Neural crest cell (in vitro differentiated cells): ENCODE measurements at places on chromosomes 7 and 10. TPM values are rescaled to one million over a fixed set of nuclear protein-coding genes. Genes with fewer than 3 reads are reported as not detected.

DNA sequence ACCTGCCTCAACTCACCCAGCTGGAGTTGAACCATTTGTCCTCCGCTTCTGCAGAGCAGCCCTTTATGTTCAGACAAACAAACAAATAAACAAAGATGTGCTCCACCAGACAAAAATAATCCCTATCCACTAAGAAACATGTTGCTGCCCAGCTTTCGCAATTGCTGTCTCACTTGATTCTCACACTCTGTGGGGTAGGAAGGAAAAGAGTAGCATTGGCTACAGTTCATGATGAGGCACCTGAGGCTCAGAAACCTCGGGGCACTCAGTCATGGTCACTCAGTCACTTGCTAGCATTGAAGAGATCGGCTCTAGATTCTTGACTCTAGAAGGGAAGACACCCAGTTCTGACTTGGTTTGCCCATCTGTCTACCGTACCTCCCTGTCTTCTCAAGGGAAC is 88.0 kb upstream of the ZMIZ1 start:
- H3K27me3 ChIP-seq, result peaks cover 2% of the 10 kb centered on the region
- no peak overlapping the region for H3K4me3 ChIP-seq
- no peak for DNase-seq
- H3K36me3 ChIP-seq, result no peaks in the 10 kb centered on the region

NACAD gene
- 7.2 and 9.7 TPM in 2 replicates for total RNA-seq

WEE2 gene
- not detected in 2 replicates for total RNA-seq

DNA sequence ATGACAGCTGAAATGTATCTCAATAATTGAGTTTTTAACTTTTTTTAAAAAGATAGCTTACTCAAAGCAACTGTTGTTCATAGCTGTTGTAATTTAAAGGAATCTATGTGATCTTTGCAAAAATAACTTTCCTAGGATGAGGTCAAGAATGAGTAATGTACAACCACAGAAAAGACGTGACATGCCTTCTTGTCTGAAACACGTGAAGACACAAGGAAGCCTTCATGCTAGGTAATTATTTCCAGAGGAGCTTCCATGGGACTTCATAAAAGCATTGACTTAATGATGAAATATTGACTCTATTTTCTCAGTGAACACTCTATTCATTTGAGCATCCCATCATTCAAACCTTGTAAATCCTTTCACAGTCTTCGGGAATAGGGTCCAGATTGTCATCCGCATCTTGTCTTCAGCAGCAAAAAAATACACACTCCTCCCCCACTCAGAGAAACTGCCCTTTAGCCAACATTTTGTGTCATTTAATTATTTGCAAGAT is 528.0 kb downstream of the NRG3 start:
- peaks cover 45% of the 10 kb centered on the region for H3K27me3 ChIP-seq
- H3K4me3 ChIP-seq, result no peak overlapping the region
- H3K4me1 ChIP-seq, result peaks cover 7% of the 10 kb centered on the region
- DNase-seq, result no peak
- no peak overlapping the region for H3K27ac ChIP-seq

- DNase-seq, result no peak
- peaks cover 4% of the 10 kb centered on the region for H3K4me1 ChIP-seq
- no peaks in the 10 kb centered on the region for H3K36me3 ChIP-seq
- H3K27ac ChIP-seq, result no peak overlapping the region
- H3K27me3 ChIP-seq, result no peaks in the 10 kb centered on the region
Measured at GRCh38 chr10:128489324-128490247, 363.4 kb upstream of the MKI67 start.

DNA sequence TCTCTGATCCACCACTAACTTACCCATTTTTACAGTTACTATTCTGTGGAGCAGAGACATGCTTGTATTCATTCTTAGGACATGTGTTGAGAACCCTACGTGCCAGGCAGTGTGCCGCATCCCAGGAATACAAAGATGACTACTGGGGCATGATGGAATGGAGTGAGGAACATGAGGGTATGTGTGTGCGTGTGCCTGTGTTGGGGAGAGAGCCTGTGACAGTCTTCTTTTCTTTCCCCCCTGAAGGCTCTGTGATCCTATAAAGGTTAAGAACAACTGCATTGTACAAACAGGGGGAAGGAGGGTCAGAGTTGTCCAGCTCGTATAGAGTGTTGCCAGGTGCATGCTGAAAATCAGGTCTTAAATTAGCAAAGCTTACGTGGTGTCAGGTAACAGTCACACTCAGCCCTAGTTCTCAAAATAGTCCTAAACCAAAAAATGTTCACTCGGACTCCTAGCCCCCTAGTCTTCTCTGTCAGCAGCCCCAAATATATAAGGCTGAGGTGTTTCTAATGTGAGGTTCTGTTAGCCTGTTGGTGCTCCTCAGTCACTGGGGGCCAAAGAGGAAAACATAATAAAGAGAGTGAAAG is 161.9 kb downstream of the CELF2 start:
- H3K4me1 ChIP-seq, result peaks cover 32% of the 10 kb centered on the region
- no peaks in the 10 kb centered on the region for H3K27me3 ChIP-seq
- H3K27ac ChIP-seq, result no peak overlapping the region
- DNase-seq, result no peak
- peaks cover 38% of the 10 kb centered on the region for H3K36me3 ChIP-seq

- H3K27ac ChIP-seq, result no peak overlapping the region
- H3K4me3 ChIP-seq, result no peak overlapping the region
- peaks cover 40% of the 10 kb centered on the region for H3K36me3 ChIP-seq
- no peaks in the 10 kb centered on the region for H3K27me3 ChIP-seq
- no peak for DNase-seq
Measured at GRCh38 chr10:436911-437665, 252.4 kb downstream of the DIP2C start.

GRCh38 chr10:24465891-24466818 is 257.2 kb downstream of the KIAA1217 start:
- no peaks in the 10 kb centered on the region for H3K36me3 ChIP-seq
- no peaks in the 10 kb centered on the region for H3K27me3 ChIP-seq
- H3K4me1 ChIP-seq, result no peaks in the 10 kb centered on the region
- DNase-seq, result no peak
- H3K4me3 ChIP-seq, result no peak overlapping the region

GRCh38 chr10:101629837-101630632 is 41.9 kb downstream of the DPCD start:
- no peak overlapping the region for H3K27ac ChIP-seq
- H3K27me3 ChIP-seq, result peaks cover 4% of the 10 kb centered on the region
- H3K4me1 ChIP-seq, result peaks cover 13% of the 10 kb centered on the region
- no peaks in the 10 kb centered on the region for H3K36me3 ChIP-seq
- no peak for DNase-seq

- DNase-seq, result no peak
- peaks cover 16% of the 10 kb centered on the region for H3K4me1 ChIP-seq
- peaks cover 3% of the 10 kb centered on the region for H3K36me3 ChIP-seq
- H3K27me3 ChIP-seq, result no peaks in the 10 kb centered on the region
- H3K4me3 ChIP-seq, result no peak overlapping the region
Measured at GRCh38 chr10:119325131-119325530, 117.8 kb downstream of the GRK5 start.
